ENCODE measurements at places on chromosomes 5 and 9.

DNA sequence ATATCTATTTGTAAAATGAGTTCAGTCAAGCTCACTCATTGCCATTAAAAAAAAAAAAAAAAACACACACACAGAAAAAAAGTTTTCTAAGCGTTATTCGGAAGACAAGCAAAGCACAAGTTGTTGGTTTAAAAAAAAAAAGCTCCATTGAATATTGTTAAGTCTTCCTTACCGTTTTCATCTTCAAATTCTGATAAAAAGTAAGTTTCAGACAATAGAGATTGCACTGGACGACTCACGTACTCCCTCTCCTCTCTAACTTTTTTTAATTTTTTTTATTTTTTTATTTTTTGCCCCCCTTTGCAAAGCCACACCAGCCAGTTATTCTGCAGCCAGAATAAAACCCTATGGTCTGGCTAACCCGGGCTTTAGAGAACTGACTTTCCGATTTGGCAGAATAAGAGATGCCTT, 544 bp downstream of the ADAMTS6 start:
- DNase-seq, result no peak

DNA sequence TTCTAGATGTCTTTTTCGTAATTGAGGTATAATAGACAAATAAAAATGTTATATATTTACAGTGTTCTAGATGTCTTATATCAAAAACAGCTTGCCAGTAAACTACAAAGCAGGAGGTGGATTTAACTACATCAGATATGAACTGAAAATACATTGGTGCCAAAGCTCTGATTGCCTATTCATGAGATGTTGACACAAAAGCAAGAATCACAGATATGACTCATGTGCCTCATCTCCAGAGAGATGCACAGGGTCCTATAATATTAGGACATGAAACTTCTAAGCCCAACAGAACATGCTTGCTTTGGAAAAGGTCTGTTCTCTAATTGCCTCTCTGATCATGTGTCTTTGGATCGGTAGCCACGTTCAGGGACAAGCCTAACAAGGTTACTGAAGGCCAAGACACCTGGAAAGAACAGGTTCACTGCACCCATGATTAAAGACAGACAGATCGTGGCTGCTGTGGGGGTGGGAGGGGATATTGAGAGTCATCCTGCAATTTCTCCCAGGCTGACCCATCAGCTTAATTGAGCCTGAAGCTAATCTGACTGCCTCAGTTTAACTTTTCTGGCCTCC, 16.8 kb downstream of the ABCA1 start:
- no peak for DNase-seq

DNA sequence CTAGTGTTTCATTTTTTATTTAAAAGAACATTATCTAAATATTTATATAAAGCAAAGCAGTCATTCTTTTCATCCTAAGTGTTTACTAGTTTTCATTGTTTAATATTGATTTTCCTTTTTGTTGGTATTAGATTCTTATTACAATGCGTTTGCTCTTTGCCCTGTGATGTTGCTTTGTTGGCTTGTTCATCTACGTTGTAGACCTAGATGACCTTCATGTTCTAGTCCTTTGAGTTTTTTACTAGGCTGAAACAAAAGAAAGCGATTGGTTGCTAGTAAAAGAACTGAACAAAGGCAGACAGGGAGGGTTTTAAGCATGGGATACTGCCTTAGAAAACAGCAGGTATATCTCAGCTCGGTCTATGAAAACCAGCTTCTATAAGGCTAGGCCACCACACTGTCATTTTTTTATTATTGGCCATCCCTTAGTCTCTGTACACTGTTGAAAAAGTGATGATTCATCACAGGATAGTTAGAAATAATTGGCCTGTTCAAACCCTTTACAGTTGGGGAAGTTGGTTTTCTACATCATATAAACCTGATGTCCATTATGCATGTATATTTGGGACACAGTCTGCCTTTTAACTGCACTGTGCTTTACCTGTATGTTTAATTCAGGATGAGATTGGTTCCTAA, 119.0 kb downstream of the ZCCHC7 start:
- no peak for DNase-seq

DNA sequence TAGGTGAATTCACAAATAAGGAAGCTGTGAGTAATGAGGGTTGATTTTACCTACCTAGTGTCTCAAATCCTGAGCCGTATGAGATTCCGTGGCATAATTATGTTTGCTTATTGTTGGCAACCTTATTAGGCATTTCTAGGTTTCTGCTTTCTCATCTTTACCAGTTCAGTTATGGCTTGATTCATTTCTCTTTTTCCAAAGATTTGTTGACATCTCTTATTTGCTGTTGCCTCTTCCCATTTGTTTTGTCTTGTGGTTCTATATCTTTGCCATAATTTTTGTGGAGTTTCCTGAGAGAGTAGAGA, 470 bp downstream of the IL31RA start:
- DNase-seq, result no peak

DNA sequence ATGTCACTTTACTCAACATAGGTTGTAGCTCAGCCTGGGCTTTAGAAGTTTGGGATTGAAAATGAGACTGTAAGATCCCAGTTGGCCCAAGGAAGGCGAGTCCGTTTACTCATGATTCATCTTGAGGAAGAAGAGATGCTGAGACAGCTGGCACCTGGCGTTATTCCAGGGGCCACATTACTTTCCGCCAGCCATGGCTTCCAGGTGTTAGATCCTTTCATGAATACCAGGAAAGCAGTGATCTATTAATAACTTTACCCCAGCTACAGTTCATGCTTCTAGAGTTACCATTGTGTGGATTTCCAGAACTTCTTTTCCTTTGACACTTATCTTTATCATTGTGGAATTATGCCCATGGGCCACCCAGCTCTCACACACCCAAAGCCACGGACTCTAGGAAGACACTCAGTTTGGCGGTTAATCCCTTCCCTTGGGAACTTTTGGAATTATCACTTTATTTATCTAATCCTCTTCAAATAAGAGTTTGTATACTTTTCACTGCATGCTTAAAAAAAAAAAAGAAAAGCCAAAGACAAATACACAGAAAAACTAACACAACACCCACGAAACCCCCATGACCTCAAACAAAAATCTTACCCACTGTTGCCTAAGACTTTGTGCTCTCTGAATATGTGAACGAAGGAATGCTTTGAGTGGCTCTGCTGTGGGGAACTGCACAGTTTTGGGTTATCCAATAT, 26.9 kb downstream of the RAI14 start:
- DNase-seq, result no peak
